ENCODE measurements at places on chromosomes 3 and 15. TPM values are rescaled to one million over a fixed set of nuclear protein-coding genes. Genes with fewer than 3 reads are reported as not detected.

The CNBP gene
- polyA plus RNA-seq = 1,257 TPM

GRCh38 chr3:71486831-71487230 is 96.7 kb downstream of the FOXP1 start:
- peak overlapping the region; percentile 53 for H3K4me3 ChIP-seq
- H3K27ac ChIP-seq = peak overlapping the region; percentile 86
- peaks cover 3% of the 10 kb centered on the region for H3K27me3 ChIP-seq
- no peak for DNase-seq

DNA sequence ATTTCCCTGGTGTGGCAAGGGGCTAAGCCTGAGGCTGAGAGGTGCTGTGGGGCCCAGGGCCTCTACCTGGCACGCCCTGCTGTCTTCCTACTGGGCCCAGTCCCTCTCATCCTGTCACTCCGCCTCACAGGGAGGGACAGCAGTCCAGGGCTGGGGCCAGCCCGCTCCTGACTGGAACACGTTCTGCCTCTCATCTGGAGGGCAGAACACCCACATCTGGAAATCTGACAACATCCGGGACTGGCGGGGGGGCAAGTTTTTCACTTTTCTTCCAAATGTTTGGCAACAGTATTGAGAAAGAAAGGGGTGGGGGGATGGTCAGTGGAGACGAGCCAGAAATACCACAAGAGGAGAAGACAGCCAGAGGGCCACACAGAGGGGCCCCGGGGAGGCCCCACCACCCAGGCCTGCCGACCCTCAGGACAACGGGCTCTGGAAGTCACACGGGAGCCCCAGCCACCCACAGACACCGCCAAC is 1.8 kb upstream of the MYL3 start:
- DNase-seq = no peak
- no peak overlapping the region for H3K27ac ChIP-seq
- no peaks in the 10 kb centered on the region for H3K4me1 ChIP-seq

GRCh38 chr3:112405845-112406244 is 72.9 kb downstream of the CD200 start:
- DNase-seq = no peak
- no peaks in the 10 kb centered on the region for H3K4me1 ChIP-seq
- H3K27me3 ChIP-seq = no peaks in the 10 kb centered on the region
- no peak overlapping the region for H3K4me3 ChIP-seq
- H3K27ac ChIP-seq = no peak overlapping the region

GRCh38 chr3:129182390-129183185 is 1.1 kb downstream of the CNBP start:
- H3K4me3 ChIP-seq = peak overlapping the region; percentile 97
- H3K27me3 ChIP-seq = peaks cover 13% of the 10 kb centered on the region
- H3K27ac ChIP-seq = peak overlapping the region; percentile 98
- peak; percentile 51 for DNase-seq
- H3K36me3 ChIP-seq = peaks cover 3% of the 10 kb centered on the region
- peaks cover 55% of the 10 kb centered on the region for H3K4me1 ChIP-seq

The CAMK2N2 gene
- not detected for polyA plus RNA-seq

DNA sequence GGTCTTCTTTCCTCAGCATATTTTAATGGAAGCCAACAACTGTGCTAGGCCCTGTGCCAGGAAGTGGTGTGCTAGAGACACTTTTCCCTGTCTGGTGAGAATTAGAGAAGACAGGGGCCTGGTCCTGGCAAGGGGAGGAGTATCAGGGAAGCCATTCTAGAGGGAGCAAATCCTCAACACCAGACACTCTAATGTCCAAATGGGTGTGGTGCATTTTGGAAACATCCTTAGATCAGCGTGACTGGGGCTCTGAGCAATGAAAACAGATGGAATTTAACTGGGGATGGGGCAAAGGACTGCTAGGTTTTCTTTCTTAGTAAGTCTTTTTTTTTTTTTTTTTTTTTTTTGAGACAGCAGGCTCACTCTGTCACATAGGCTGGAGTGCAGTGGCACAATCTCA is 7.7 kb upstream of the VPS18 start:
- no peak overlapping the region for H3K27ac ChIP-seq
- H3K36me3 ChIP-seq = no peaks in the 10 kb centered on the region
- no peak overlapping the region for H3K4me3 ChIP-seq
- peaks cover 15% of the 10 kb centered on the region for H3K4me1 ChIP-seq
- DNase-seq = no peak
- H3K27me3 ChIP-seq = peaks cover 8% of the 10 kb centered on the region

DNA sequence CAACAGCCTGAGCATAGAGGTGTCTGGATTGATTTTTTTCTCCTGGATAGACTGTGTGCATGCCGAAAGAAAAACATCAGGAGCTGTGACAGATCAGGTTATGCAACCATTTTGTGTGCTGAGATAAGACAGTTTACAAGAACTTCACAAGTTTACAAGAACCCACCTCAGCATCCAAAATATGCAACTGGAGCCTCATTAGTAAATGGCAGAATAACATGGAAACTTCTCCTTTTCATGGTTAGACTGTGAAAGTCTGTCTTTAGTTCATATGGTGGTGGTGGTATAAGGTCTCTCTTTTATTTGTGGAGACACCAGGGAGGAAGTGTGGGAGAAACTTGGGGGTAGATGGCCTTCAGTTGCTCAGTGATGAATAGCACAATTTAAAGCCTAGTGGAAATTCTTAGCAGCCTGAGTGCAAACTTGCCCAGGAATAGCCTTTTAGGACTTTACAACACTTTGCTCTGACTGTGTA is 3.7 kb upstream of the ZNF609 start:
- H3K4me1 ChIP-seq = peaks cover 19% of the 10 kb centered on the region
- no peak overlapping the region for H3K27ac ChIP-seq
- peaks cover 4% of the 10 kb centered on the region for H3K27me3 ChIP-seq
- DNase-seq = no peak
- H3K36me3 ChIP-seq = peaks cover 15% of the 10 kb centered on the region
- H3K4me3 ChIP-seq = no peak overlapping the region

The SLC28A1 gene
- polyA plus RNA-seq = not detected

- H3K27me3 ChIP-seq = peaks cover 5% of the 10 kb centered on the region
- peaks cover 4% of the 10 kb centered on the region for H3K36me3 ChIP-seq
- H3K4me3 ChIP-seq = peak overlapping the region; percentile 77
- H3K27ac ChIP-seq = peak overlapping the region; percentile 86
- H3K4me1 ChIP-seq = peaks cover 50% of the 10 kb centered on the region
These were observed 11.3 kb upstream of the IQGAP1 start for GRCh38 chr15:90376789-90377188.

The C3orf20 gene
- not detected for polyA plus RNA-seq

- no peak overlapping the region for H3K27ac ChIP-seq
- H3K4me3 ChIP-seq = no peak overlapping the region
- no peaks in the 10 kb centered on the region for H3K4me1 ChIP-seq
These were observed 86.9 kb upstream of the UBE3A start for GRCh38 chr15:25525741-25526140.

- H3K27ac ChIP-seq = no peak overlapping the region
- no peak for DNase-seq
- H3K36me3 ChIP-seq = no peaks in the 10 kb centered on the region
These were observed 10.0 kb upstream of the PAQR5 start for GRCh38 chr15:69288531-69289341.

The ZNF770 gene
- 38.8 TPM for polyA plus RNA-seq

DNA sequence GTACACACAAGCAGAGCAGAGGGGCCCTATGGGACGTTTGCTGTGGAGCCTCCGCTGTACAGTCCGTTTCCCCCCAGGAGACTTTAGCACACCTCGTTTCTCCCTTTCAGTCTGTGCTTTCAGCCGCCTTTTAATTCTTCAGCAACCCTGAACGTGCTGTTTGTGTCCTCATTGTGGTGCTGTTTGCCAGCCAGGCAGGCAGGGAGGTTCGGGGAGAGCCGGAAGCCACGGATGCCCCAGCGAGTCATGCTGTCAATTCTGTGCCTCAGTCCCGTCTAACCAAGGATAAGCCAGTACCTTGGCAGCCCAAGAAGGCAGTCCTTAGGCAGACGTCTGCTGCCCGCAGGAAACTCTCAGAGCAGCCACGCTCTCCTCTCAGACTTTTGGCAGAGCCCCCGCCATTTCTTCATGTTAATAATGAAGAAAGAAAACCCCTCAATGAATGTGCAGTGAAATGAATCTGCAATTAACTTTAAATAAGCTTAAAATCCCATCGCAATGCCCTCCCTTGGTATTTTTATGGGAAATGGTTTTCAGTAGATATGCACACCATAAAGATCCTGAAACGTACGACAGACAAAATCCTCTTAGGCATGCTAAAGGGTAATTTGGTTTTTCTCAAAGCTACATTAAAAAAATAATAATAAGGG is 158.6 kb downstream of the UACA start:
- no peak for DNase-seq
- H3K4me1 ChIP-seq = no peaks in the 10 kb centered on the region
- no peak overlapping the region for H3K4me3 ChIP-seq
- peaks cover 5% of the 10 kb centered on the region for H3K27me3 ChIP-seq
- no peak overlapping the region for H3K27ac ChIP-seq

GRCh38 chr3:158505117-158505516 is 65.9 kb upstream of the MLF1 start:
- no peak for DNase-seq
- no peak overlapping the region for H3K4me3 ChIP-seq
- peaks cover 5% of the 10 kb centered on the region for H3K27me3 ChIP-seq
- H3K4me1 ChIP-seq = peaks cover 6% of the 10 kb centered on the region

GRCh38 chr15:80168421-80168820 is 15.6 kb downstream of the FAH start:
- no peaks in the 10 kb centered on the region for H3K27me3 ChIP-seq
- H3K36me3 ChIP-seq = peaks cover 8% of the 10 kb centered on the region
- no peak for DNase-seq
- no peak overlapping the region for H3K4me3 ChIP-seq
- H3K27ac ChIP-seq = no peak overlapping the region
- H3K4me1 ChIP-seq = no peaks in the 10 kb centered on the region

The TLR9 gene
- polyA plus RNA-seq = not detected

DNA sequence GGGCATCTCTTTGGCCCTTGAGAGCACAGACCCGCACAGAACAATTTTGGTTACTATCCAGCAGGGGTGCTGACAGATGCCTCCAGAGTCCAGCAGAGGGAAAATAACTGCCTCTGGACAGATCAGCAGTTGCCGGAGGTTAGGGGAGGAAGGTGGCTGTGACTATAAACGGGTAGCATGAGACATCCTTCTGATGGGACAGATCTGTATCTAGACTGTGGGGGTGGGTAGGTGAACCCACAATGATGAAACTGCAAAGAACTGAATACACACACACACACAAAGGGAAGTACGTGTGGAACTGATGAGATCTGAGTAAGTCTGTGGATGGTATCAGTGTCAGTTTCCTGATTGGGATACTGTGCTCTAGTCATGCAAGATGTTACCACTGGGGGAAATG is 21.2 kb downstream of the ADAMTS7 start:
- H3K27me3 ChIP-seq = no peaks in the 10 kb centered on the region
- no peaks in the 10 kb centered on the region for H3K4me1 ChIP-seq
- DNase-seq = no peak
- H3K4me3 ChIP-seq = no peak overlapping the region

DNA sequence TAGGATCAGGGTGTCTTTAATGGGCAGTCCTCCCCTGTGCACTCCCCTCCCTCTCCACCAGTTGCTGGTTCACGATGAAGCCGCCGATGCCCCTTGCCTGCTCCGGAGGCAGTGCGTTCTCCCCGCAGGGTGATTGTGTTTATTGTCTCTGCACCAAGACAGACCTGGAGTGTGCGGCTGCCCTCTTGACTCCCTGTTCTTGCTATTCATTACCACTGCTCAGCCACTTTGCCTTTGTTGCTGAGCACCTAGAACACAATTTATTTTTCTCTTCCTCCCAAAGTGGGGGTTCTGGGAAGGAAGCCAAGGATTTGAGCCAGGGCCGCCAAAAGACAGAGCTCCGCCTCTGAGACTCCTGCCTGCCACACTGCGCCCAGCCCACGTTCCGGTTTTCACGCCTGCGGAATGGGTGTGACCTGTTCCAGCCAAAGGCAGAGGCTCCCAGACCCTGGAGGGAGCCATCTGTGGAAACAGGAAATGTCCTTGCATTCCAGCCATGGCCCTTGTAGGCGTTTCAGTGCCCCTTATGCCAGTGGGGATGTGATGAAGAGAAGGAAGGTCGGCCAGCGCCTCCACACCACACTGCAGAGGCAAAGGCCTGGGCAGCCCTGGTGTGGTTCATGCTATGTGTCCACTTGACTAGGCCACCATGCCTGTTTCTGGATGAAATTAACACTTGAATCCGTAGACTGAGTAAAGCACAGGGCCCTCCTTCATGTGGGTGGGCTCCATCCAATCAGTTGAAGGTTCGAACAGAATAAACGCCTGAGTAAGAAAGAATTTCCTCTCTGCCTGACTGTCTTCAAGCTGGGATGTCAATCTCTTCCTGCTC is 85.8 kb downstream of the HMG20A start:
- no peaks in the 10 kb centered on the region for H3K4me1 ChIP-seq
- no peak overlapping the region for H3K27ac ChIP-seq
- H3K36me3 ChIP-seq = peaks cover 14% of the 10 kb centered on the region
- no peaks in the 10 kb centered on the region for H3K27me3 ChIP-seq
- DNase-seq = no peak
- no peak overlapping the region for H3K4me3 ChIP-seq

The CLSTN2 gene
- polyA plus RNA-seq = not detected

DNA sequence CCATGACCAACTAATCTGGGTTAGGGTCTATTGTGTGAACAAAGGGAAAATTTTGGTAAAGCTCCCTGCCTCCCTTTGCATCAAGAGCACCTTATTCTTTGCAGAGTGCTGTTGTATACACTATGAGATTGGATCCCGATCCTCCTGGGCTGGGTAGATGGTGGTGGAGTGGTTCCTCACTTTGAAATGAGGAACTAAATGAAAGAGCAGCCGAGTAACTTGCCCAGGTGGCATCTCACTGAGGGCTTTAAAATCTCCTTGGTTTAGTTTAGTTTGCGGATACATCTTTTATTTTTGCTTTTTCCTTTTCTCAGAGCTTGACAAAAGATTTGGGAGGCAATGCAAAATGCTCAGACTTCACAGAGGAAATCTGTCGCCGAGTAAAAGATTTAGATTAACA is 19.4 kb downstream of the IDH3A start:
- no peak overlapping the region for H3K27ac ChIP-seq
- peaks cover 2% of the 10 kb centered on the region for H3K27me3 ChIP-seq
- H3K4me3 ChIP-seq = no peak overlapping the region
- peaks cover 44% of the 10 kb centered on the region for H3K36me3 ChIP-seq
- H3K4me1 ChIP-seq = peaks cover 9% of the 10 kb centered on the region

The SEMA3G gene
- polyA plus RNA-seq = not detected

Data from immature natural killer cell (primary cell).